ENCODE measurements at places on chromosomes 12 and 14. TPM values are rescaled to one million over a fixed set of nuclear protein-coding genes. Genes with fewer than 3 reads are reported as not detected.

Gene TMEM119
- total RNA-seq: 1.9 TPM

Gene LPAR5
- not detected for total RNA-seq

Gene RGS6
- total RNA-seq: under 0.01 TPM

- DNase-seq: no peak
Measured at GRCh38 chr12:118058881-118059280, 2.1 kb downstream of the WSB2 start.

- peak; percentile 31 for DNase-seq
Measured at GRCh38 chr12:753611-754472, 1.5 kb downstream of the WNK1 start.

- no peak for DNase-seq
Measured at GRCh38 chr12:116217045-116217735, 60.3 kb downstream of the MED13L start.

- peak; percentile 18 for DNase-seq
Measured at GRCh38 chr12:80101126-80101525, 1.8 kb downstream of the OTOGL start.

GRCh38 chr12:61546296-61546695, 713.9 kb upstream of the USP15 start:
- DNase-seq: no peak

GRCh38 chr14:64944041-64944440, 1.5 kb upstream of the GPX2 start:
- no peak for DNase-seq

GRCh38 chr12:16282978-16283377, 5.5 kb upstream of the SLC15A5 start:
- no peak for DNase-seq

DNA sequence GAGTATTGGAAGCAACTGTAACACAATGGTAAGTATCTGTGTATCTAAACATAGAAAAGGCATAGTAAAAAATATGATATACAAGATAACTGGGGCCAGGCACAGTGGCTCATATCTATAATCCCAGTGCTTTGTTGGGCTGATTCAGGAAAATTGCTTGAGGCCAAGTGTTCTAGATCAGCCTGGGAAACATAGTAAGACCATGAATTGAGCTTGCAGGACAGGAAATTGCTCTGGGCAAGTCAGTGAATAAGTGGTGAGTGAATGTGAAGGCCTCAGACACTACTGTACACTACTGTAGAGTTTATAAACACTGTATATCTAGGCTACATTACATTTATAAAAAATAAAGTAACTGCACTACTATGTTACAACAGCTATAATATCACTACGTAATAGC, 75.2 kb downstream of the GPR135 start:
- no peak for DNase-seq

DNA sequence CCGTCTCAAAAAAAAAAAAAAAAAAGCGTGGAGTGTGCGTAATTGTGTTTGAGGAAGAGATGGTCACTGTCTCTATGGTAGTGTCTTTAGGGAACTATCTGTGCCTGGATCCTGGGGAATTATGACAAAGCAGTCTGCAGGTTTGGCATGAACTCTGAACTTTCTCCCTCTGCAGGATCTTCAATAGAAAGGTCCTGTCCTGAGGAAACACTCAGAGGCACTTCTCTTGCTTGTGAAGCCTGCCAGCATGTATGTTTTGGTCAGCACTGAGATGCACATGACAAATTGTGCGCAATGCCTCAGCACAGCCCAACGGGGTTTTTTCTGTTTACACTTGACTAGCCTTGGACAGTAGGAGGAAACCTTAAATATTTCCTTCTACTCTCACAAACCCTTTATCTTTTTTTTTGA, 46.6 kb downstream of the ATF7 start:
- no peak for DNase-seq

- no peak for DNase-seq
Measured at GRCh38 chr12:45622210-45622937, 107.1 kb upstream of the ARID2 start.

Measured in LHCN-M2 (cell line).